ENCODE measurements at places on chromosomes 2 and 18.

DNA sequence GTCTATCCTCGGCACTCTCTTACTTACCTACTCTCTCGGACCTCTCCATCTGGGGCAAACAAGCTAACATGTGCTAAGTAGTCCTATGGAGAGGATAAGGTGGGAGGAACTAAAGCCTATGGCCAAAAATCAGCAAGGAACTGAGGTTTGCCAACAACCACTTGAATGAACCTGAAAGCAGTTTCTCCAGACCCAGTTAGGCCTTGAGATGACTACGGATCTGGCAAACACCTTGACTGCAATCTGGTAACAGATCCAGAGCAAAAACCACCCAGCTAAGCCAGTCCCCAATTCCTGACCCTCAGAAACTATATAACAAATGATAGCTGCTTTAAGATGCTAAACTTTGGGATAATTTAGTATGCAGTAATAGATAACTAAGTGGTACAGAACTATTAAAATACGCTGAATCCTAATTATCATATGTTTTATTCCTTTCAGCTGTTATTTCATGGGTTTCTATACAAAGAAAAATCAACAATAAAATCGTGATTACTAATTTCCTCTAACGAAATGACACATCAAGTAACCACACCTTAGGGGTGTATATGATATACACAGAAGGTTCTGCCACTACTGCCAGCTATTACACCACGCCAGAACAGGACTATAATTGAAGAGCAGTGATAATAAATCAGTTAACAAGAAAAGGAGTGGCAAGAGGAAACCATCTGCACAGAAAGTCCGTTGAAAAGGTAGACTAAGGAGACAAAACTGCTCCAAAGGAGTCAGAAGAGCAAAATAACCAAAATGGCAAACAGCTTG, 3.2 kb downstream of the FARSB start:
- no peak for DNase-seq

DNA sequence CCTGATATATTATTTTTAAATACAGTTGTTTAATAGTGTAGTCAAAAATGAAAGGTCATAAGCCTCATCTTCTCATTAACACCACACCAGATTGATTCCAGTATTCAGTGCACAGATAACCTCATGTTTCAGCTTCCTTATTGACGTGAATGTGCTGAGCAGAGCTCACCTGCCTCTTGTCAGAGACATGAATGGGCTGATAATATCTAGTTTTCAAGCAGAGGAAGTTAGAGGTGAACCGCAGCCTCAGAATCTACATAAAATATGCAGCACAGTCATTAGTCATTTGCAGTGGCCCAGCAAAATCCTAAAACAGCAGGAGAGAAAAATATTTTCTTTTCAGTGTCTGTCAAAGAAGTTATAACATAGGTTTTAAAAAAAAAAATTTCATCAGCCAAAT, 216.2 kb downstream of the GBX2 start:
- DNase-seq, result no peak

- no peak for DNase-seq
Measured at GRCh38 chr2:57733956-57734355, 312.6 kb upstream of the VRK2 start.

DNA sequence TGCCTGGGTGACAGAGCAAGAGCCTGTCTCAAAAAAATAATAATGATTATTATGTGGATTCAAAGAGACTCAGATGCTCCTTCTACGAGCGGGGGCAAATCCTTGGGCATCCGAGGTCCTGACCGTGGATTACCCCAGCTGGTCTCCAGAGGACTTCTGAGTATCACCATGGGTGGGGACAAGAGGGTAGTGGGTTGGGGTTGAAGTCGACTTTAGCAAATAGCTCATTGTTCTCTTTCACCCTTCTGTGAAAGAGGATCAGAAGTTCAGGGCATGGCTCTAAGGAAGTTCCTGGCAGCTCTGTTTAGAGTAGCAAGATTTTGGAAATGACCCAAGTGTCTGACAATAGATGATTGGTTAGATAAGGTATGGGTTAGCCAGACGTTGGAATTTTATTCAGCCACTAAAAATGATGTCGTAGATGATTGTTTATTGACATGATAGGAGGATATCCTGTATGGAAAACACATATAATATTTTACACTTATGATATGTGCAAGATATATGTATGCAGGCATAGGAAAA, 59.0 kb upstream of the SPRED2 start:
- DNase-seq, result no peak

- DNase-seq, result no peak
Measured at GRCh38 chr2:196131949-196132925, 39.1 kb downstream of the STK17B start.

GRCh38 chr2:161761160-161761559, 136.9 kb downstream of the SLC4A10 start:
- DNase-seq, result no peak

DNA sequence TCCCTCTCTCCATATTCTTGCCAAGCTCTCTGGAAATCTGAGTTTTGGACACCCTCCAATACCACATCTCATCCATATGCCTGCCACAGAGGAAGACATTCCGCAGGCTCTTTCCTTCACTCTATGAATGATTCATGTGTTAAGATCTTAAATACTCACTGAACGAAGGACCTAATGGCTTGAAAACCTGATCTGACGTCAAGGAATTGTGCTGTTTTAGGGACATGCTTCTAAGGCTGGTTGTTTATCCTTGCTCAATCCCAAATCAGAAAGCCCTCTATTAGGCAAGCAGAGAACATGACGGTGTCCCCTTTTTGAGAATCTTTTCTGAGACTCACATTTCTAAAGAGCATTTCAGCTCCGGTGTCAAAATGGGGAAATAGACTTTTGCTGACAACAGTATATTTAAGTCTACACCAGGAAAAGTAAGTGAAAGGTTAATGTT, 83.7 kb upstream of the GALNT5 start:
- DNase-seq, result no peak

GRCh38 chr2:230505162-230505561, 89.2 kb downstream of the SP100 start:
- DNase-seq, result no peak
